ENCODE measurements at places on chromosomes 7 and 10. TPM values are rescaled to one million over a fixed set of nuclear protein-coding genes. Genes with fewer than 3 reads are reported as not detected.

HOXA10 gene
- not detected for total RNA-seq

CH25H gene
- not detected for total RNA-seq

FAM13C gene
- not detected for total RNA-seq

MKX gene
- total RNA-seq: not detected

CPXM2 gene
- total RNA-seq: not detected

LRRC17 gene
- not detected for total RNA-seq

ABCC2 gene
- 0.07 TPM for total RNA-seq

CCDC146 gene
- 3.9 TPM for total RNA-seq

CALHM3 gene
- total RNA-seq: 0.30 TPM

LIPN gene
- not detected for total RNA-seq

TRIM8 gene
- total RNA-seq: 111 TPM

TYW1B gene
- 5.6 TPM for total RNA-seq

AKR1C4 gene
- total RNA-seq: not detected

CREB3L2 gene
- total RNA-seq: not detected

LDB3 gene
- total RNA-seq: 8.3 TPM

GLUD1 gene
- total RNA-seq: 76.0 TPM

PLAC9 gene
- total RNA-seq: not detected

KBTBD2 gene
- 28.6 TPM for total RNA-seq

GNG11 gene
- total RNA-seq: not detected

CLEC5A gene
- not detected for total RNA-seq

CYP2C9 gene
- total RNA-seq: not detected

AGBL3 gene
- total RNA-seq: 0.97 TPM

DAGLB gene
- total RNA-seq: 15.4 TPM

ALOX5 gene
- total RNA-seq: 480 TPM

BLNK gene
- 51.7 TPM for total RNA-seq

TUBB8 gene
- total RNA-seq: not detected

SPDYE6 gene
- not detected for total RNA-seq

GPR141 gene
- not detected for total RNA-seq

SLIT1 gene
- total RNA-seq: 2.2 TPM

All from Karpas-422 (cell line).